ENCODE measurements at places on chromosomes 4 and X.
A peak's percentile ranks its signal among the peaks of the same experiment; 100 is the strongest.

GRCh38 chr4:184587221-184587620 lies 62.0 kb downstream of the CASP3 start:
- no peak for DNase-seq

DNA sequence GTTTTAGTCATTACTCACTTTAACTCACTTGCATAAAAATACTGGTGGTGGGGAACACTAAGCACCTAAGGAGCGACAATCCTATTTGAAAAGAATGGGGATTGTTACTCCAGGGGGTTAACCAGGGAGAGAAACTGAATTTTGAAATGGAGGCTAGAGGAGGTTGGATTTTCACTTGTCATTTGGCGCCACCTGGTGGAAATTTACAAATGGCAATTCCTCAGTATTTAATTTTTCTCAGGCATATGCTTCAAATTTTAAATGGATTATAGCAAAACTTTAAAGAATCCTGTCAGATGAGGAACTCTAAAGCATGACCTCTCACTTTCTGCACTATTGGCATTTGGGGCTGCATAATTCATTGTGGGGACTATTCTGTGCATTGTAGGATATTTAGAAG lies 2.7 kb upstream of the GEMIN8 start:
- peak; percentile 3 for DNase-seq

DNA sequence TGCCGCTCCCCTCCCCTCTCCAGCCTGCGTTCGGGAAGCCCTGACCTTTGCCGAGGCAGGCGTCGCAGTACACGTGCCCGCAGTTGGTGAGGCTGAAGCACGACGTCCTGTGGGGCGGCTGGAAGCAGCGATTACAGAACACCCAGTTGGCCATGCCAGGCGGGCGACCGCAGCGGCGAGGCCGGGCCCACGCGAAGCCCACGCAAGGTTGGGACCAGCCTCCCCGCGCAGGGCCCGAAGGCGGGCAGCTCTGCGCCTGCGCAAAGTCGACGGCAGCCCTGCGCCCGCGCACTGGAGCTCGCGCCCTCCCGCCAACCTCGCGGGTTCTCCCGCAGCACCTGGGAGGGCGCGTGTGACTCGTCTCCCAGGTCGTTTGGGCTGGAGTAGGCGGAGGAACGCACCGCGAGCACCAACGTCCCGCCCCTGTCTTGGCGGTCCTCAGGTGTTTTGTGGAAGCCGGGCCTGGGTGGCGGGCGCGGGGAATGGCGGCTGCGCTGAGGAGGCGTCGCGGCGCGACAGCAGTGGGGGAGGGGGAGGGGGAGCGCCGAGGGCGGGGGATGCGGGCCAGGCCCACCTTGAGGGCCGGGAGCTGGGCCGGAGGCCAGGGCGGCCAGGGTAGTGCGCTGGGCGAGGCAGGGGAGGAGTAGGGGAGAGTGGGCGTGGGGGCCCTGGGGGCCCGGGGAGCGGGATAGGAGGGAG lies at the start of gene RNF212:
TSS of gene RNF212 (minus strand) at position 254 of the 699 bp plus-strand sequence. CDS start at position 154, 100 bp downstream.
- DNase-seq: no peak

GRCh38 chr4:173685831-173686210 lies 155.8 kb upstream of the HAND2 start:
- DNase-seq: no peak

GRCh38 chr4:1612278-1613098 lies 71.6 kb downstream of the FAM53A start:
- no peak for DNase-seq

- DNase-seq: no peak
Observed at GRCh38 chr4:25215511-25215910, 18.3 kb upstream of the PI4K2B start.

GRCh38 chrX:55014897-55015299 lies 14.7 kb downstream of the APEX2 start:
- no peak for DNase-seq

- DNase-seq: no peak
Observed at GRCh38 chr4:115489279-115489678, 375.9 kb upstream of the NDST4 start.

DNA sequence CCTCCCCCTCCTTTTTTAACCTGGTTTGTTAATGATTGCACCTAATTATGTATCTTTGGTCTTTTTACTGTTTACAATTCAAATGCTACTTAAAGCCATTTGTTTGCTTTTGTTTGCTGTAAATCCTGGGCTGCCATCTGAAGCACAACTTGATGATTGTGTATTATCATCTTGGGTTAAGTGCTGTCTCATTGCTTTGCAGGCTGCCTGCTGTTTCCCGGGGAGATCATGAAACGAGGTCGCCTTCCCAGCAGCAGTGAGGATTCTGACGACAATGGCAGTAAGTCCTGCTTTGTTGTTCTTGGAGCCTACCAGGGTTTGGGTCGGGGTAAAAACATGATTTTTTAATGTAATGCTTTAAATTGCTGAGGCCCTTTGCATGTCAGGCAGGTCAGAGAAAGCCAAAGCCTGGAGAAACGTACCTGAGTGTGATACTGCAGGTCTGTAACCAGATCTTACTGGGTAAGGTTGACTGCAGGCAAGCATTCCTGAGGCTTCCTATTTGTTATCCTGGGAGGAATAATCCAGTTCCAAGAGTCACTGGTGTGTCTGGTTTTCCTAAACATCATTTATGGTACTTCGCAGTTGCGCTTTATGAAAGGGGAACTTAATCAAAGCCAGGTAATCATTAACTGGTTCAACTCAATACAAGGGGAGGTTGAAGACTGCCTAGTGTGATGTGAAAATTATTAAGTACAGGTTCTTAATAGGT lies 22.2 kb downstream of the JADE1 start:
- DNase-seq: peak; percentile 9

DNA sequence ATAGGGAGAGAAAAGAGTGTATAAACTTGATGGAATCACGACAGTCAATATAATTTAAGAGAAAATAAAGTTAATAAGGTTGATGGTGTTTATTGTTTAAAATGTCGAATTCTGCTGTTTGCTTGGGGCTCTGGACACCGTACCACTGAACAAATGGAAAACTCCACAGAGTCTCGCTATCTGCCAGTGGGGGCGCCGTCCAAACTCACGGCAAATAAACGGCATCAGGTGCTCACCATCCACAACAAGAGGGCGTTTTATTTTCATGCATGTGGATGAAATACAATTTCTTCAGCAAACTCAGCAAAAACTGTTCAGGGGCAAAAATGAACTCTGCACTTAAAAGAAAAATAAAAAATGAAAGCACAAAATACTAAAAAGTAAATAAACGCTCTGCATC lies 46.6 kb upstream of the FAM47C start:
- no peak for DNase-seq

GRCh38 chr4:5755161-5755560 lies 44.2 kb downstream of the EVC start:
- no peak for DNase-seq

- DNase-seq: no peak
Observed at GRCh38 chr4:8230891-8231290, 31.8 kb downstream of the SH3TC1 start.

DNA sequence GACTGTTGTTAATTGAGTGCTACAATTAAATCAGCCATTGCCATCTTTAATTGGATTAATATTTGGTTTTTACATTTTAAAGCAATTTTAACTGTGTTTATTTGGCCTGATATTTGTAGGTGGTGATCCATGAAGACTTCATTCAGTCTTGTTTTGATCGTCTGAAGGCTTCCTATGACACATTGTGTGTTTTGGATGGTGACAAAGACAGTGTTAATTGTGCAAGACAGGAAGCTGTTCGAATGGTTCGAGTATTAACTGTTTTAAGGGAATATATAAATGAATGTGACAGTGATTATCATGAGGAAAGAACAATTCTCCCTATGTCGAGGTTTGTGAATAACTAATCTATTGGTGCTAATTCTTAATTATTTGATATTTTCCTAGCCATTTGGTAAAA lies 82.6 kb downstream of the USP9X start:
- no peak for DNase-seq

DNA sequence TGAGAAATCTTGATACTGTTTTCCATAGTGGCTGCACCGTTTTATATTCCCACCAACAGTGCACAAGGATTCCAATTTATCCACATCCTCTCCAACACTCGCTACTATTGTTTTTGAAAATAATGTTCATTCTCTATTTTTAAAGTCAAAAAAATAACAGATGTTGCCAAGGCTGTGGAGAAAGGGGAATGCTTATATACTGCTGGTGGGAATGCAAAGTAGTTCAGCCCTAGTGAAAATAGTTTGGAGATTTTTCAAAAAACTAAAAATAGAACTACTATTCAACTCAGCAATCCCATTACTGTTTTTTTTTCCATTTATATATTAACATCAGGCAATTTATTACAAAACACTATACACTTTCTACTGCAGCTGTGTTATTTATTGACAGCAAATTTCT lies 208.7 kb downstream of the CBLL2 start:
- no peak for DNase-seq

GRCh38 chr4:121130326-121130660 lies 33.8 kb downstream of the TNIP3 start:
- DNase-seq: no peak

GRCh38 chrX:132270699-132271098 lies 51.5 kb upstream of the RAP2C start:
- DNase-seq: no peak

GRCh38 chrX:1463581-1463980 lies 10.9 kb upstream of the ASMTL start:
- no peak for DNase-seq

GRCh38 chr4:88729146-88729760 lies 31.6 kb upstream of the NAP1L5 start:
- no peak for DNase-seq

- peak; percentile 20 for DNase-seq
Observed at GRCh38 chrX:13994104-13994503, 35.6 kb downstream of the GEMIN8 start.

DNA sequence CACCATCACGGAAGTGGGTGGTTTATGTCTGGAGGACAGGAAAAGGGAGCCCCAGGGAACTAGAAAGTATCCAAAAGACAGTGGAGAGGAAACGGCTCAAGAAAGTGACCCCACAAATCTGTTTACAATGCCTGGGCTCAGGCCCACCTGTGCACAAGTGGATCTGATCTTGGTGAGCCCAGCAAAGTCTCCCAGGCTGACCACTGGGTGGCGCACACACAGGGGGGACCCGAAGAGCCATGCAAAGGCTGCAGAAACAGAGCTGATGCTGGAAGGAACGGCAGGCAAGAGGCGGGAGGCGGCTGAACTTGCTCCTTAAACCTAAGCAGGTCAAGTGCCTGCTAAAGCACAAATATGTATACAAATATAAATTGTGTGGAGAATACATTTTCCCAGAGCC lies 9.6 kb downstream of the HAUS7 start:
- DNase-seq: no peak

- DNase-seq: no peak
Observed at GRCh38 chrX:50705042-50705441, 109.0 kb downstream of the SHROOM4 start.

DNA sequence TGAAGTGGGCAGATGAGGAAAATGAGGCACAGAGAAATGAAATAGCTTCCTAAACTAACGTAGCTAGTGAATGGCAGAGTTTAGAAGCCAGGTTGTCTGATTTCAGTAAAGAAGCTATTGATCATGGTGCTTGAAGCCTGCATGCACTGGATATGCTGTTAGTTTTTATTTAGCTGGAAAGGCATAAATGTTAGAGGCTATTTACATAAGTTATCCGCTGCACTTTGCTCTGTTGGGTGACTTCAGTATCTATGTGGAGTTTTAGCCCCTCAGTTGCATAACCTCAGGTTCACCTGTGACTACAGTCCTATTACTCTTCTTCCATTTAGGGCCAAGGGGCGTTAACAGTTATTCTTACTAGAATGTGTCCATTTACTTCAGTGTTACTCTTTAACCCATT lies 522.4 kb upstream of the RPS6KA3 start:
- DNase-seq: no peak

DNA sequence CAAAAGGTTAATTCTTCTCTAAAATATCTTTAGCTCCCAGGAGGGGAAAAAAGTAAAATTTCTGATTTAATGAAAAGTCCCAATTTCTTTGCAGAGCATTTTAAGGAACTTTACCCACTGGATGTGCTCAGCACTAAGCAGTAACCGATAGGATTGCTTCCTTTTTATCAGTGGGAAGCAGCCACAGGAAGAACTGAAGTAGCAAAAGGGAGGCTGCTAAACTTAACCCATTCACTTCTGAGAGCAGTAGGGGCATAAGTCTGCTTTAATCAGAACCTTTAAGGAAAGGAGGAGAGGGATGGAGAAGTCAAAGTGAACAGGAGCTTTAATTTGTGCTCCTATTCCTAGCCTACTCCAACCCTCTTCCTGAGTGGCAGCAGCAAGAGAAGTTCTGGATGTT lies at the start of gene F8:
TSS of gene F8 (minus strand) at position 139 of the 400 bp plus-strand sequence. CDS start 171 bp downstream, outside the sequence.
- no peak for DNase-seq

DNA sequence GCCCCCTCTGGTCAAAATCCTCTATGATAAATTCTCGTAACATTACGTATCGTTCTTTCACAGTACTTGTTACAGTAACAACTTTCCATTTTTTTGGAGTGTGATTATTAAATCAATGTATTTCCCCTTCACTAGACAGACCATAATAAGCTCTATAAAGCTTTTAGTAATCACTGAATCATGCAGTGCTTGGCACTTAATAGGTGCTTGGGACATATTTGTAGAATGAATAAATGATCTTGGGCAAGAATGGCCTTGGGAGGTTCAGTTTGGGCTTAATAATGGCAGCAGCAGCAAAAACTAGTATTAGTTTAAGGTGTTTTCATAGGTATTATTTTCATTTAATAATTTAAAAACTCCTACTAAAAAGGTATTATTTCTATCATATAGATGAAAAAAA lies 33.4 kb upstream of the SFRP2 start:
- DNase-seq: no peak

GRCh38 chr4:139311909-139312308 lies 9.6 kb upstream of the NDUFC1 start:
- no peak for DNase-seq

- no peak for DNase-seq
Observed at GRCh38 chr4:15598644-15599043, 56.5 kb downstream of the FBXL5 start.

DNA sequence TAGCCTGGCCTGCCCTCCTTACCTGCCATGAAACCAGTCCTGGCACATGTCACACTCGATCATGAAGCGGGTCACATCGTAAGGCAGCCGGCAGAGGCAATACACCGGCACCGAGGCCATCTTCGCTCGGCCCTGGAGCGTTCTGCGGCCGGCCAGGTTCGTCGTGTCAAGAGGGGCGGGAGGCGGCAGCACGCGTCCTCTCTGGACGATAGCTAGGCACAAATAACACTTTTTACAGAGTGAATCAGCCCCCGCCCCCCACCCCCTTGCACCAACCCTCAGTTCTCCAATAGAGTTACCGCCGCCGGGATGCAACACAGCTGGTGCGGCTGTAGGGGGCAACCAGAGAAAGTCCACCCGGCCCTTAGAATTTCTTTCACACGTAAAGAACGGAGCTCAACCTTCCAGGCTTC lies 1.7 kb downstream of the PHF8 start:
- peak; percentile 2 for DNase-seq

GRCh38 chrX:38402118-38402517 lies 49.7 kb downstream of the OTC start:
- DNase-seq: no peak

All from caudate nucleus (tissue), 63 donors.